GM12878 (cell line): ENCODE measurements at places on chromosomes 6 and 20.

DNA sequence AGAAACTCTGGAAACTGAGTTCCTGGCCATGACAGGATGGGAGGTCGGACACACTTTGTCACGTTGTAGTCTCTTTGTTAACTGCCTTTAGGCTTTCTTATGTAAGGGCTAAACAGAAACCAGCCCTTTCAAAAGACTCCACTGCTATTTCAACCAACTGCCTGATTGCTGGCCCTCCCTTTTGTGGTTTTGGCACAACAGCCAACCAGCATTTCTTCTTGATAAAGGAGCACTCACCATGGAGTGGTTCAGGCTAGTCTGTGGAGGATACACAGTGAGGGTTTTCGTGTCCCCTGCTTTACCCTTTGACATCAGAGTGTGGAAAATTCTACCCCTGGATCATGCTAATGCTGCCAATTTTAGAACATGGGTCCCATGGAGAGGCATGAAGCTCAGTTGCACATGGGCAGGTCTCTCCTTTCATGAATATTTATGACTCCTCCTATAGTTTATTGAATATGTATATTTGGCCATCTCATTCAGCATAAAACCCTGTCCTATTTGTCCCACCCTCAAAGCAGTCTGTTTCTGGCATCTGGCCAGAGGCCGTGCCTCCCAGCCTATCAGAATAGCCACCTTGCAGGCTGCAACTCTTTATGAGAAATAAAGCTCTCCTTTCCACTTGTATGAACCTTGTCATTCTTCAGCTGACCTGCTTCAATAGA, 148.3 kb downstream of the HS3ST5 start:
- DNase-seq, result no peak

DNA sequence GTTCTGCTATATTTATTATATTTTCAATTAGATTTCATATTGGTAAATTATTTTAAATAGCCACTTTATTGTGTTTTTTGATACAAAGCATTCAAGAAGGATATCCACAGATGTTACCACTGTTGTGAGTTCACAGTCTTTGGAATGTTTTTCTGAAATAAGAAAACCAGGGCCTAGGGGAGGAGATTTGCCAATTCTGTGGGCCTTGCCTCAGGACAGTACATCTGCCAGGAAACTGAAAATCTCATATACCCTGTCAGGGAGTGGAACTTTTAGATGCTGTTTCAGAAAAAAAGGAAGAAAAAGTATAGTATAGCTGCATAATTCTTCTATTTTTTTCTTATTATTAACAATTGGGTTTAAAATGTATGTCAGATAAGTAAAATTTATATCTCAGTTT, 995.9 kb upstream of the ADGRB3 start:
- no peak for DNase-seq

DNA sequence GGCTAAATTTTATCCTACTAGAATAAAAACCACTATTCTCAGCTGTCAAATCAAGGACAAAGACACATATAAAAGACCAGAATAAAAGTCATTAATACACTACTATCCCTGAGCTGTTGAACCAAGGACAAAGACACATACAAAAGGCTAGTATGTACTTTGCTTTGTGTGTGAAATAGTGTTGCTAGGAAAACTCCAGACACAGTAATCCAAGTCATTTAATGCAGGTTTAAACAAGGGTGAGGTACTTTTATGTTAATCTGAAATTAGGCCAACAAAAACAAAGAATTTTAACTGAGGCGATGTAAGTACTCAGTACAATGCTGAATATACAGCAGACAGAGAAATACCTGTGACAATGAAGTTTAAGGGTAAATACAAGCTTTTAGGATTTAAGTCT, 18.9 kb downstream of the GCLC start:
- no peak for DNase-seq

DNA sequence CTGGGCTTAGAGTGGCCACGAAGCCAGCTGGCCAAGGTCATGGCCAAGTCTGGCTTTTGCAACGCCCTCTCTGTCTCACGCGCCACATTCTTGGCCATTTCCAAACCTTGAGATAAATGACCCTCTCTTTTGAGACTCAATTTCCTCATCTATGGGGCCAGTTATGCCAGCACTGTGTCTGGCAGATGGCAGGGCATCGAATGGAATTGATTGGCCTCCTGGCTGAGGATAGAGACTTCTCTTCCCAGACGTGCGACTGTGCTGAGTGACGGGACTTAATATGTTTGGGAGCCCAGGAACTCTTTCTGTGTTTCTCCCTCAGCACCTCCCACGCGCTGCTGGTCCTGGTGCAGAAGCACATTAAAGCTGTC, 7.6 kb downstream of the BPIFB2 start:
- DNase-seq, result no peak

DNA sequence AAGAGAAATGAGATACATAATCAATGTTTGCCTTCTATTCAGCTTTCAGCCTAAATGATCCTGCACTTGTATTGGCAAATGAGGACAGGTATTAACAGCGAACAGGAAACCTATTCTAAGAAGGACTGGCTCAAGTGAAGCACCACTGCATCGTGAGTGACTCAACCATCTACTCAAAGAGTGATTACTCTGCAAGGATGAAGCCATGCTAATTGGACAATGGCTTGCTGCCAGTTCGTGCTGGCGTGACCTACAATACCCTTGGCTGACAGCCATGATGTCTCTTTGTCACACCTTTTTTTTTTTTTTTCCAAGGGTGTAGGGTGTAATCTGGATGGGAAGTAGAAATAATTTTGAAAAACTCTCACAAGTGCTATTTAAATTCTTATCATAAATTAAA, 104.9 kb downstream of the GJA10 start:
- DNase-seq, result no peak

GRCh38 chr6:38354037-38354381, 285.7 kb downstream of the BTBD9 start:
- no peak for DNase-seq

- DNase-seq, result no peak
Observed at GRCh38 chr20:25239387-25240370, 8.2 kb upstream of the PYGB start.

GRCh38 chr6:144744720-144745119, 459.6 kb downstream of the UTRN start:
- DNase-seq, result no peak

DNA sequence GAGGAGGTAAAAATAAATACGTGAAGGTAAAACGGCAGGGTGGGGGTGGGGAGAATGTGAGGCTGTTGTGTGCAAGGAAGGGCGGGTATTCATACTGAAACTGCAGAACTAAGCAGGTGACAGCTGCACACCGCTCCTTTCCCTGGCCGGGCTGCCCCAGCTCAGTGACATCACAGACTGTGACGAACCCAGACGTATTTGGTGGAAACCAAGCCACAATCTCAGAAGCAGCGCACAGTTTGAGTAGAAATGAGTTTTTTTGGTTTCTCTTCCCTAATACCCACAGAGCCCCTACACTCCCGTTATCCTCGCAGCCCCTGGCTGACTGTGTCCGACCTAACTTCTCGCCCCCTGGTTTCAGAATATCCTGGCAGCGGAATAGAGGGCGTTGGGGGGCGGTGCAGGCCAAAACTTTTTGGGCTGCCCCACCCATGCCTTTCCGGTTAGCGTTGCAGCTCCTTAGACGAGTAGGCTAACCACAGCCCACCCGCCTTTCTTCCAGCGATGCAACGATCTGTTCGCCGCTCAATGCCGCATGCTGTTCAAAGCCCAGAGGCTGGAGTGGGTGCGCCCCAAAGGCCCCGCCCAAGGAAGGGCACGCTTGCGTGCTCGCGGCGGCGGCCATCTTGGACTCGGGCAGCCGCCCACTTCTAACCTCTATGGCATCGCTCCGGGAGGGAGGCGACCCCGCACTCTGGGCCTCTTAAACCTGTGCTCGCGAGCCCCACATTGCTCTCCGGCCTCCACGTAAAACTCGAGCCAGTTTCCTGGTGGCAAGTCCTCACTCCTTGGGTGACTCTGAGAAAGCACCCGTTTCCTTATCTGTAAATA, 9.1 kb downstream of the BAK1 start:
- peak; percentile 96 for DNase-seq

DNA sequence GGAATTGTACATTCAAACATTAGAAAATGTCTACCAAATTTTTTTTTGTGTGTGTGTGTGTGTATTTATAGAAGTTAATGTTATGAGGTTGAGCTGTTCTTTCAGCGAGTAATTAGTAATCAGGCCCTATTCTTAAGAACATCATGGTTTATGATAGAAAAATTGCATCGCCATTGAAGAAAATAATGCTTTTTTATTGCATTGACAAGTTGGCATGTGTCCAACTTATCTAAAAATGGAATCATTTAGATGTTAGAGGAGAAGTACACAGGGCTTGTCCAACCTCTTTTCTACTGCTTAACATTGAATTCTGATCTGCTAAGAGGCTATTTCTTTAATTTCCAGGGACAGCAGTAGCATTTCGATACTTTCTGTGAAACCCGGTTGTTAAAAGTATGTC, 61.6 kb upstream of the ADGRG6 start:
- no peak for DNase-seq

GRCh38 chr6:42404484-42404883, 47.2 kb downstream of the TRERF1 start:
- DNase-seq, result no peak

DNA sequence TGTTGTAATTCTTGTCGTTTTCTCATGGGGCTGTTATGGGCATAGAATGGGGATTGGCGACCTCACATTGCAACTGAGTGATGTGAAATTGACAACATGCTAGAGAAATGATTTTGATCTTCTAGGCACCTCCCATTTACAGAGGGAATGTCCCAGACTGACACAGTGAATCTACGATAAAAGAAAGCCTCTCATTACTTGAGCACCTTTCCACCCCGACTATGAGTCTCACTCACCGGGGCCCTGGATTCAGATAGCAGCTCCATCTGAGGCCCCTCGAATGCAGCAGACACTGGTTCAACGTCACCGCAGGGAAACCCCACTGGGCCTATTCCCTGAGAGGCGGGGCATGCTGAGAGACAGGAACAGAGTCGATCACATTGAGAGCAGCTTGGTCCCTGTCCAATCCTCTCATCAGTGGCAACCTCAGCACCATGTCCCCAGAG, 49.1 kb downstream of the NFATC2 start:
- DNase-seq, result no peak

- no peak for DNase-seq
Observed at GRCh38 chr6:122619309-122619708, 9.1 kb downstream of the PKIB start.

- DNase-seq, result no peak
Observed at GRCh38 chr6:62614442-62614841, 328.4 kb upstream of the KHDRBS2 start.

GRCh38 chr6:166281104-166281503, 27.1 kb downstream of the PRR18 start:
- no peak for DNase-seq

- no peak for DNase-seq
Observed at GRCh38 chr6:23732521-23732920, 393.5 kb upstream of the NRSN1 start.

- peak; percentile 30 for DNase-seq
Observed at GRCh38 chr6:45677381-45678284, 299.9 kb upstream of the SUPT3H start.

- no peak for DNase-seq
Observed at GRCh38 chr6:36130667-36131510, 576 bp downstream of the MAPK13 start.

GRCh38 chr6:145863988-145864616, 49.5 kb upstream of the FBXO30 start:
- DNase-seq, result no peak

DNA sequence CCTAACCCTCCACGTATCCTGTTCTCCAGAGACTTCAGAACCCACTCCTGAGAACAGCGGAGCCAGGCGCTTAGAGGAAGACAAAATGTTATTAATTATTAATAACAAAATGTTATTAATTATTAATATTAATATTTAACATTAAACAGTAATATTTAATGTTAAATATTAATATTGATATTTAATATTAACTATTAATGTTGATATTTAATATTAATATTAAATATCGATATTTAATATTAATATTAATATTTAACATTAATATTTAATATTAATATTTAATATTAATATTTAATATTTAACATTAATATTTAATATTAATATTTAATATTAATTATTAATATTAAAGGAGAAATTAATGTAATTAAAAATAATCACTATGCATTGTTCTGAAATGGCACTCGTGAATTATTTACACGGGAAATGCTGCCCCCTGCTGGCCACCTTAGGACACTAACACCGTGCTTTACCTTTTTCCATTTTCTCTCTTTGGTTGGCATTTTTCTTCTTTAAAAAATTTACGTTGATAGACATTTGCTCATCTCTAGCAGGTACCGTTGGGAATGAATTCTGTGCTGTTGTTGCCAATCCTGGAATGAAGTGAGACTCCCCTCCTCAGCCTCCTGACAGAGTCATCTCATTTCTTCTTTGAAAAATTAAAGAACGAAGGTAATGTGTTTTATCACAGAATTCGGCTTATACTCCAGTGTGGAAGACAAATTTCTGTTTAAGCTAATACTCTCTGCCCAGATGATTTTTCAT, 7.5 kb upstream of the GGTLC1 start:
- no peak for DNase-seq

- no peak for DNase-seq
Observed at GRCh38 chr6:161017766-161018564, 26.4 kb downstream of the MAP3K4 start.

GRCh38 chr6:72559555-72559954, 62.3 kb upstream of the KCNQ5 start:
- no peak for DNase-seq

- no peak for DNase-seq
Observed at GRCh38 chr6:164370773-164371172, 938.6 kb downstream of the C6orf118 start.

DNA sequence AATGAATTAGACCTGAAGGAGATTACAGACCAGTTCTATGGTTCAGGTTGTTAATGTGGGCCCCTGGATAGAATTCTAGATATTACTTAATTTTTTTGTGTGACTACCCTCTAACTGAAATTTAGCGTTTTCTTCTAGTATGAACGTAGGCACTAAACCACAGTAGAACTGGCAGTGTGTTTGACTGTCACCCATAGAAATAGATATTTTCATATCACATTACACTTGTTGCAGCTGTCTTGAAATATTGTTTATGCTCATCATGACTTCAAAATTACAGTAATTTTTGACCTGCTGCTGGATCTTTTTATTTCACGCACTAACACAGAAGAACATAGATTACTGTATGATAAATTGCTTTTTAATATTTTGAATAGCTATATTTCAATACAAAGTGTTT, 31.6 kb downstream of the E2F3 start:
- DNase-seq, result no peak

DNA sequence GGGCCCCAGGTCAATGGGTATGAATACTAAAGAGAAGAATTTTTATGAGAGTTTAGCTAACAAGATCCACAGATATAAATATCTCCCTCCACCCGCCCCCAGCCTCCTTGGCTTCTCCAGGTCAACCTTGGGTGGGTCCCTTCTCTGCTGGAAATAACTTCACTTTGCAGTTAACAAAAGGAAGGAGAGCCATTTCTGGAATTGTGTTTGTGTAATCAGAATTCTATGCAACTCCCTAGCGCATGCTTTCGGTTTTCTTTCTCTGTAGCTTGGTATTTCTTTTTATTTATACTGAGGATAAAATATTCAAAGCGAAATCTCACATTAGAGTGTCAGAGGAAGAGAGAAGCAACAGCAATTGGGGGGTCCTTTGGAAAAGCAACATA, 27.1 kb downstream of the RIPOR2 start:
- no peak for DNase-seq
